Daoy (cell line): ENCODE measurements at places on chromosomes 7 and 10.

DNA sequence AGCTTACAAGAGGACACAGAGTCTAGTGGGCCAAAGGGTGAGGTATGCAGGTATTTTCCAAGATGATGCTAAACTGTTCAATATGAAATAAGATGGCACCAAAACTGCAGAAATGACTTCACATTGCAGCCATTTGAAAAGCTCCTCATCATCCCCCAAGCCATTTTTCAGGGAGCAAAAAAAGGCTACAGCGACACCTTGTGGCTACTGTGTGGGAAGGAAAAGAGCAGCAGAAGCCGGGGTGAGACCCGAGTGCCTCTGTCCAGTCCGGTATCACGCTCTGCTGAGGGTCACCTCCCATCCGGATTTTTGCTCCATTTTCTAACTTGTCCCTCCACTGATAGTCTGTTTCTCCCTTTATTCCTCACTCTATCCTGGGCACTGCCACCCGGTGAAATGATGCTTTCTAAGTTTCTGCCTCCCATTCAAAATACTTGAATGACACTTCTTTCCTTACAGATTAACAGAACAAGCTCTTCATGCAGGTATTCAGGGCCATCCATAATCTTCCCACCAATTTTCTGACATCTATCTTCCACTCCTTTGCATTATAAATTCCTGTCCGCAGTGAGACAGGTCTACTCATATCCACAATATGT, 220.2 kb downstream of the DGKI start:
- DNase-seq, result peak; percentile 39

- peak; percentile 46 for DNase-seq
Measured at GRCh38 chr10:12510501-12510941, 161.2 kb downstream of the CAMK1D start.

- DNase-seq, result no peak
Measured at GRCh38 chr7:33079763-33080690, 17.5 kb upstream of the NT5C3A start.

DNA sequence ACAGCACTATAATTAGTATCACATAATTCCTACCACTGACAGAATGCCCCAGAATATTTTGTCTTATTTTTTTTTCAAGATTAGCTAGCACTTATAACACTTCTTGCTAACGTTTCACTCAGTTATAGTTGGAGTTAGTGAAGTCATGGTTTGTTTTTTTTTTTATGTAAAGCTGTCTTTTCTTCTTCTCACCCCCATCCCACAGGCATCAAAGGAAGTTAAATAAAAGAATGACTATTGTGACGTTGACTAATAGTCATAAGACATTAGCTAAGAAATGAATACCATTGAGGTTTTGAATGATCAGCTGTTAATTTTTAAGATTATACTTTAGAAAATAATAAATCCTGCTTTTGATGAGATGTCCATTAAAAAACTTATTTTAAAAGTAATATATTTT, 498.3 kb downstream of the GFRA1 start:
- DNase-seq, result no peak

DNA sequence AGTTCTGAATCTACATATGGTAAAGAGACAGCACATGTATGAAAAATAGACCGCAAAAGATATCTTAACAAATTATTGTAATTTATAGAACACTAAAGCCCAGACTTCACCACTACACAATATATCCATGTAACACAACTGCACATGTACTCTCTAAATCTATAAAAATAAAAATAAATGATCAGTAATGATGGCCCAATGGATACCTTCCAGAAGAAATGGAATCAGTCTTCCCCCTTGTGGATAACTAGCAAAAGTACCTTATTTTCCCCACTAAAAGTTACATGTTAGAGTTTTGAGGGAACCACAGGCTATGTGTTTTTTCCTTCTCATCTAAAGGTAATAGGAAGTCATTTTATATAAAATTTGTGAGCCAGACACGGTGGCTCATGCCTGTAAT, 25.7 kb downstream of the C7orf25 start:
- no peak for DNase-seq

- DNase-seq, result peak; percentile 76
Measured at GRCh38 chr10:120948889-120949608, 97.9 kb downstream of the WDR11 start.

DNA sequence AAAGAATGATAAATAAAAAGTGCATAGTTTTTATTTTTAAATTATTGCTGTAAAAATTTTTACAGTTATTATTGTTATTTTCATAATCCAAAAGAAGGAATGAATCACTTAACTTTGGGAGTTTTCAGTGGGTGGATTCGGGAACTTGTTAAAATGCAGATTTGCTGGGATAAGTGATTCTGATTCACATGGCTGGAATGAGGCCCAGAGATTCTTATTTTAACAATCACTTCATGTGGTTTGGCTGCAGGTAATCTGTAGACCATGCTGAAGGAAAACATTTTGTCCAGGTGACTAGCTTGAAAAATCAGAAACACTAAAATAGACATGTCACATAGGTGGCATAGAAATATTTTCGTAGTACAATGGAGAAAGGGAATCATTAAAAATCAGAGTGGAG, 13.9 kb downstream of the CROT start:
- DNase-seq, result peak; percentile 33

GRCh38 chr7:115047958-115048720, 126.2 kb downstream of the MDFIC start:
- no peak for DNase-seq

GRCh38 chr10:77603534-77603927, 34.1 kb downstream of the KCNMA1 start:
- DNase-seq, result peak; percentile 42

- DNase-seq, result no peak
Measured at GRCh38 chr10:93613126-93613525, 789 bp downstream of the PDE6C start.

DNA sequence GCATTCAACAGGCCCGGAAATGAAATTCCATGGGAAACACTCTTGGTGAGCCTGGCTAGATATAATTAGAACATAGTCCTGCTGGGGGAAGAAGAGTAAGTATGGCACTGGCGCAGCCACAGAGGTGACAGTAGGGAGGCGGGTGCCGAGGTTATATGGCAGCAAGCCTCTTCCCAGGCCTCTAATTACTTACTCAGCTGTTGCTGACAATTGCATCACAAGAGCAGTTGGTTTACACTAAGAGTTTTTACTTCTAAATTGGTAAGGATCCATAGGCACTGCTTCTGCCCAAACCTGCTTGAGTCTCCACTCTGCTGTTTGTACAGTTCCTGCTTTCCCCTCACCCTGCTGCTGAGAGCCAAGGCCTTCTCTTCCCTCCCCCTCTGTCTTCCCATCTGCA, 93.3 kb upstream of the DUSP5 start:
- DNase-seq, result no peak

- peak; percentile 23 for DNase-seq
Measured at GRCh38 chr7:46386428-46387399, 465.6 kb upstream of the IGFBP3 start.

GRCh38 chr10:52313256-52313932, 687 bp upstream of the DKK1 start:
- DNase-seq, result peak; percentile 10

DNA sequence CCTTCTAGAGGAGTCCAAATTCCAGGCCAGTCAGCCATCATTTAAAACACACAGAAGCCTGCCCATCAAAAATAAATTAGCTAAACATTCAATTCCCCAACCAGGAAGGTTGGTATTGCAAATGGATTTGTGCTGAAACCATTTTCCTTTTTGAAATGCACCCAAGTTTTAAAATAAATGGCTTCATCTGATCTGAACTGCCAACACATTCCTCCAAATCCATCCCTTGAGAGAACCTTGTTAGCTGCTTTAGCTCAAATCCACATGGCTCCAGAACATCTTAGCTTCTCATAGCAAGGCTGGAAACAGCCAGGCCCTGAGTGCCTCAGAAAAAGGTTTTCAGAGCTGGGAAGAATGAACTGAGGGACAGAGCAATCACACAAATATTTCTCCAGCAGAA, 306.3 kb downstream of the FZD1 start:
- DNase-seq, result no peak

- peak; percentile 65 for DNase-seq
Measured at GRCh38 chr7:98284335-98285036, 3.0 kb downstream of the BRI3 start.

GRCh38 chr10:35335133-35336083, 901 bp upstream of the CCNY start:
- peak; percentile 21 for DNase-seq

DNA sequence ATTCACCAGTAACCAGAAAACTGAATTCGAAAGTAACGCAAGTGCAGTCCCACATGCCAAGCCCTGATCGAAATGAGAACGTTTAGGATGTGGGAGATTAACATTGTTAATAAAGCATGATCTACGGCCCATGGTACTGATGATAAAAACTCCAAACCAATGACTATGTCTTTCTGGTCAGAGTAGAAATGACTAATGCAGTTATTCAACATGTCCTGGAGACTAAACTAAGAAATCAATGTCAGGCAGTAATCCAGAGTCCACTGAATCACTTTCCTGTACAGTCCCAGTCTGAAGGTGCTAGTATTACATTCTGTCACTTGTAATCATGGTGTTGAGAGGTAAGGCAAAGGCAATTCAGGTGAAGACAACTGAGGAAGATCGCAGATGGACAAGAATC, 14.4 kb downstream of the NPSR1 start:
- DNase-seq, result peak; percentile 61

GRCh38 chr7:91832493-91833045, 47.9 kb downstream of the MTERF1 start:
- no peak for DNase-seq

GRCh38 chr7:113084496-113085172, 2.0 kb downstream of the GPR85 start:
- DNase-seq, result no peak

DNA sequence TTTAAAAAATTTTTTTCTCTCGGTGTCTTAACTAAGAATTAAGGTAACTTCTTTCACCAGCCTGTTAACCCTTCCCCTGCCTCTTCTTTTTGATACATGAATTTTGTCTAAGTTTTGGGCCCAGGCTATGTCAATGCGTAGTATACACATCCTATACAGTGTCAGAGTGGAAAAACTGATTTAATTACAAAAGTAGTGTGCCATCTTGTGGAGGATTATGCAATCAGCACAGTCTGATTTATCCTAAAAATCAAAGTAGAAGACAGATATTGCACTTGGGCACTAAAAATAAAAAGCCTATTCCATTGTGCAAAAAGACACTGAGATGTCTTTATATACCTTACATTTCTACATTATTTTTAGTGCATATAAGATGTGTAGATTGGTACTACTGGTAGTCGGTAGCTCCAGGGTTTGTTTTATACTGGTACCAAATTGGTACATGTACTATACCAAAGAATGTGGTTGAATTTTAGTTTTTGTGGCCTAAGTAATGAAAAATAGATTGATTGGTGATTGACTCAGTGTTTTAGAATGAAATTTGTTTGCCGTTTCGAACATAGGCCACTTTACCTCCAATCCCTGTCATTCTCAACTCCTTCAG, 96.6 kb downstream of the MKLN1 start:
- DNase-seq, result peak; percentile 25

DNA sequence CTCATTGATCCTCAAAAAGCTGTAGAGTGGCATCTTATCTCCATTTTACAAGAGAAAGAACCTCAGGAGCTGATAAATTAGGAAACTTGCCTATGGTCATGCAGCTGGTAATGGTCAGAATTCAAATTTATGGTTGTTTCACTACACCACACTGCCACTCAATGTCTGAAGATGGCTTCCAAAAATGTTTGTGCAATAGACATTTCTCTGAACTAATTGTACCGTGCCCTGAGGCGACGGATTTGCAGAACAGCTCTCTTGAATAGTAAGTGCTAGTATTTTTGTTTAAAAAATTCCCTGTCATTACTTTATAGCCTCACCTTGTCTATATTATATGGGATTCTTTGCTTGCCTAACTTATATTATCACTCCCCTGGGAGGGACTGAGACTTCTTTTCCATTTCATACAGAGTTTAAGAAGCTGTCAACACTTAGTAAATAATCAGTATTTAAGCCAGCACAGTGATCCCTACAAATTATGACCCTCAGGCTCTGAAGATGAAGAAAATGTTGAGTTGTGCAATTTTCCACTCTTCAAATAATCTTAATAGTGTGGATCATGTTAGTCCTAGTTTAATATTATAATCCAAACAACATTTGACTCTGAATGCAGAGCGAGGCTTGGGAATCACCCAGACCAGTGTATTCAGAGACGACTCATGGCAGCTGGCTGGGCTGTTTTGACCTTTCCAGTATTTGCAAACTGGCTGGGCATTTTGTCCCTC, 346.6 kb downstream of the PTEN start:
- no peak for DNase-seq

- no peak for DNase-seq
Measured at GRCh38 chr7:2122651-2123050, 110.1 kb downstream of the MAD1L1 start.

DNA sequence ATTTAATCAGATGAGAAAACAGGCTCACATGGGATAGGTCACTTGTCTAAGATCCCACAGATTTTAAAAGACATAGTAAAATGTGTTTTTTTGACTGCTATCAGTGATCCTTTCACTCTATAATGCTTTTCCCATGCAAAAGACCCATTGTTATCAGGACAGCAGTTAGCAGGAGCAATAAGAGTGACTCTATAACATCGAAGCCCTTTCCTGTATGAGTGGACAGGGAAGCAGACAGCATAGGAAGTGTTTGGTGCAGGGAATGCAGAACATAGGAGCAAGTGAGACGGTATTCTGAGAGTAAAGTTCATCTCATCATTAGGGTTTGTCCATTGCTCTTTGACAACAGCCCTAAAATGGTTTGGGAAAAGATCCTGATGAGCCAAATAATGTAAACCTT, 68.5 kb downstream of the SLC25A13 start:
- DNase-seq, result no peak

DNA sequence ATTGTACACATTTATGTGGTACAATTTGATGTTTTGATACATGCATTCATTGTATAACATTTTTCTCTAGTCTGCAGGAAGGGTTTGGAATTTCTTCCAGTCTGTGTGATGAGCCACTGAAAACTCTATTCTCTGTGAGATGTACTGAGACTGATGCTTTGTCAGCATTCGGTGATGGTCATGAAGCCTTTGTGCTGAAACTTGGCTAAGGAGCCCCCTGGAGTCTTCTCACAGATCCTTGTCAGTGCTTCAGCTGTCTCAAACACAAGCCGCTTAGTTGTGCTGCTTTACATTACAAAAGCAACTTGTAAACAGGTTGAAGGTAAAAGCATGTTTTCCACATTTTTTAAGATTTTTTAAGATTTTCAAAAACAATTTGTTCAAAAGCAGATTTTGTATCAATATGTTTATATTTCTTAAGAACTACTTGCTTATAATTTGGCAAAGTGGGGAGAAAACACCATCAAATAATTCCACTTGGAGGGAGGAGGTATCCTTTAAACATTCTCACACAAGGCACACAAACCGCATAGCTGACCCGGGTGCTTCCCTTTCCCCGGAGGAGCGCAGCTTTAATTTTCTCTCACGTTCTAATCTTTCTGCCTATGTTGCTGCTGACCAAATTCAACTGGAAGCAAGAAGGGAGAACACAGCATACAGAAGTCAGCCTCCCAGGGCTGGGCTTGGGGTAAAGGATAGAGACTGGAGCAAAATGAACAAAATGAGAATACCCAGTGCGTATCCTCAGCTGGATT, 249.8 kb upstream of the VSTM2A start:
- no peak for DNase-seq

- peak; percentile 64 for DNase-seq
Measured at GRCh38 chr7:50531401-50531911, 33.7 kb downstream of the DDC start.

GRCh38 chr7:149859876-149860275, 13.9 kb upstream of the ATP6V0E2 start:
- no peak for DNase-seq

GRCh38 chr10:116097239-116097784, 175.7 kb downstream of the GFRA1 start:
- DNase-seq, result no peak
